ENCODE measurements at places on chromosomes 4 and X.

DNA sequence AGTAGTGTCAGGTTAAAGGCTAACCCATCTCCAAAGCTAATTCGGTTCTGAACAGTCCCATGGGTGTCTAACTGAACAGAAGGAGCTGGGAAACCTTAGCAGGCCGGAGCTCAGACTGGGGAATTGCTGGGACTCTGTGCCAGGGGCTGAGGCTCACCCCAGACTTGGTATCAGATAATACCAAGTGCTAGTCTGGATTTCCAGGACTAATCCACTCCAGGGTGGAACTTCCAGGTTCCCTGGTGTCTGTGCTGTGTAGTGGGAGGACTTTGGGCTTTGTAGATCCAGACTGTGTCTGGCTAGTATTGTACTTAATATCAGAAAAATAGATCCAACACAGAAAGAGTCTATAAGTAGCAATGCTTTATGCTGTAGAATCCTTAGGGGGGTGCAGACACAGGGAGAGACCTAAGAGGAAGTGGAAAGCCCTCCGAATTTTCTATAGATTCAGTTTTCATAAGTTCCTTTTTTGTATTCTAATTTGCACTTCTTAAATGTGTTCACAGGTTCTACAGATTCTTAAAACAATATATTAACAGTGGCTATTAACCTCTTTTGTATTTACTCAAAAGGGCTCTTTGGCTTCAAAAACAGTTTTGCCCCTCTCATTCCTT, 4.1 kb downstream of the ZNF827 start:
- DNase-seq = no peak

DNA sequence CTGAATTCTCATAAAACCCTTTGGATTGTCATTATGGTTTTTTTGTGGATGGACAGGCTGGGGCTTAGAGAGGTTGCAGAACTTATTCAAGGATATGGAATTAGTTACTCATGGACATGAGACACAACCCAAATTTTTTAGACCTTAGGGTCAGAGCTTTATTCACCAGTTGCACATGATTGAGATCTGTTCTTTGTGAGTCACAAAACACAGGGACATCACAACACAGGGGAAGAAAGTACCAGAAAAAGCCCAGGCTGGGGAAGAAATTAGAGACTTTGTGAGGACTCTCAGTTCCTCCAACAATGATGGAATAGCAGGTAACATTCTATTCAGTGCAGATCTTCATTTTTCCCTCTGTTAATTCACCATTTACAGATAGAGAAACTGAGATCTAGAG, 602.4 kb upstream of the CPEB2 start:
- no peak for DNase-seq

DNA sequence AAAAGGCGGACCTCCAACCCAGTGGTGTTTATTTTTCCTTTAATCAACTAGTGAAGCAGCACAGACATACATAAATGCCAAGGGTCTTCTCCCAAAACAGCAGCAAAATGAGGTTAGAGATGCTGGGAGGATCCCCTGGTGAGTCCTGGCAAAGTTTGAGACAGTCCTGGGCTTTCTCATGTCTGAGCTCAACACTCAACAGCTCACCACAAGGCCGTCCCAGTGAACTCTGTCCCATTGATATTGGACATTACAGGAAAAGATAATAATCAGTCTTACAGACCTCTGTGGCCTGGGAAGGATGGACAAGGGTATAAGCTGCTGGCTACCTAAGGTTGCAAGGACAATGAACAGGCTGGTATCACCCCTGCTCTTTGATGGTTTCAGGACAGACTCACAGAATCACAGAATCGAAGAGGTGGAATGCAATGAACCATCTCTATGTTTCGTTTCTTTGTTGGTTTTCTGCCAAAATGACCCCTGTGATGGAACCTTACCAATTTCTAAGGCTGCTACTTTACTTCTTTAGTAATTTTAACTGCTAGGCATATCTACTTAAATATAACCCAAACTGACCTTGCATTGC, 551.8 kb downstream of the RAB28 start:
- no peak for DNase-seq

DNA sequence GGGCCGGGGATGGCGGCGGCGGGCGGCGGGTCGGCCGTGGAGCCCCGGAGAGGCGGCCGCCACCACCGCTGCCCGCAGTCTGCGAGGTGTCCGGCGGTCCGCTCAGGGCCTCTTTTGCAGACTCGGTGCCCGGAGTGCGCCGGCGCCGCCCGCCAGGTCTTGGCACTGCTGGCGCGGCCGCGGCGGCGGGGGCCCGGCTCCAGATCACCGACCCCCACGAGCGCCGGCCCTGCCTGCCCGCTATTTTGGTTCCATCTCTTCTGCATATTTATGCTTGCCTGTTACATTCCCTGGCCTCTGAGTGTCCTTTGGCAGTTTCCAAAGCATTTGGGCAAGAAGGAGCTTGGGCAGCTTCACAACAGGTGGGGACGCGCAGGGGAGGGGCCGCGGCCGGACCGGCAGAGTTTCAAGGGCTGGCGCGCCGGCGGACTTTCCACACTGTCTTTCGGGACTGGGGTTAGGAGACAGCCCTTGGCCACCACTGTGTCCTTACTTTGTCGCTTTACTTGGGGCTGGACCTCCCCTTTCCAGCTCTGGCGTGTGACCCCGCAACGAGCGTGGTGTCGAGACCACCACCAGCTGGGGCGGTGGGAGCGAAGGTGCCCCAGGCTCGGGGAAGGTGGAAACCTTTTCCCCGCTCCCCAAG, 668 bp upstream of the TAPT1 start:
- peak; percentile 48 for DNase-seq

- DNase-seq = no peak
Observed at GRCh38 chr4:91914176-91914804, 389.5 kb upstream of the GRID2 start.

- no peak for DNase-seq
Observed at GRCh38 chrX:45778616-45779015, 577.9 kb upstream of the DIPK2B start.

GRCh38 chr4:3291969-3292570, 751 bp upstream of the RGS12 start:
- DNase-seq = peak; percentile 53

DNA sequence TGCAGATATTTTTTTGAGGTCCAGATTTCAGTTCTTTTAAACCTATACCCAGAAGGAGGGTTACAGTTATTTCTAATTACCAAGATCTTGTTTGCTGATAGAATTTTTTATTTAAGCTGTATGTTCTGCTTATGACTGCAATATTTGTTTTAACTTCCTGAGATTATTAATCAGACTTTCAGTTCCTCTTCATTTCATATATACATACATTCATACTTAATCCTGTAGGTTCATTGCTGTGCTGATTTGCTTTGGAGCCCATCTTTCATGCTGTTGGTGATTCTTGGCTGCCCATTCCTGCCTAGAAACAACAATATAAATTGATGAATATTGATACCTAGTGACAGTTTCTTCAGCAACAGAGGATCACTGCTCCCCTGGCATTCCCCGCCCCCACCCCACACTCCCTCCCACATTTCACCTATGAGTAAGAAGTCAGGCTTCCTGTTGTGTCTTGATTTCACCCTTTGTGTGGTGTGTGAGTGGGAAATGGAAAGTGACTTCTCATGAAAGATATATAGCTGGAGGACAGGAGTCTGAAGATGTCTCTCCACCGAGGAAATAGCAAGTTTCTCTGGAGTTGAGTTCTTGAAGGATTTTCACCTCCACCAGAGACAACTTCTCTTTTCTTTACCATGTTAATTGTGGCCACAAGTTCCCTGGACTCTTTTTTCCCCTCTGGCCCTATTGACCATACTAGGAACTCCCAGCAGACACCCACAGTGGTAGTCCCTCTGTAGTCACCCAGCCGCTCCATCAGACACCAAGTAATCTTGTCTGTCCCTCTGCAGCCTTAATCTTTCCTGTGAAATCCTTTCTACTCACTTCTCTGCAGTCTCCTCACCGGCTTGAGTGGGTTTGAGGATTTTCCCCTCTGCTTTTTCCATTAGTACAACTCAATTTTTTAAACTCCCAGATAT, 118.4 kb downstream of the ASB9 start:
- DNase-seq = no peak

DNA sequence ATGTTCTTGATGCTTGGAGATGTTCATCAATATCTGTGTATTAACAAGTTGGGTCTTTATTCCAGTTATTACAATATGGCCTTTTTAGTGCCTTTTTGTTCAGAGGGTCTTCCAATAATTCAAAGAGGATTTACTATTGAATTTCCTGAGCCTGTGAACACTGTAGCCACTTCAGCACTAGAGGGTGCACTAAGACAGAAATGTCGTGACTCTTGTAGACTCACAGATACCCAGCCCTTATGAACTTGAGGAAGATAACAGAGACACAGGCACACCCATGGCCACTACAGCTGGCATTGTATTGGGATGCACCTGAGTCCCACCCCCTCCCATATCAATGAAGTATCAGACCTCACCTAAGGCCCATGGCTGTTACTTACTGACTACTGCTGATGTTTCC, 54.4 kb upstream of the ACTRT1 start:
- peak; percentile 45 for DNase-seq

GRCh38 chr4:116229420-116229819, 856.0 kb downstream of the TRAM1L1 start:
- no peak for DNase-seq

DNA sequence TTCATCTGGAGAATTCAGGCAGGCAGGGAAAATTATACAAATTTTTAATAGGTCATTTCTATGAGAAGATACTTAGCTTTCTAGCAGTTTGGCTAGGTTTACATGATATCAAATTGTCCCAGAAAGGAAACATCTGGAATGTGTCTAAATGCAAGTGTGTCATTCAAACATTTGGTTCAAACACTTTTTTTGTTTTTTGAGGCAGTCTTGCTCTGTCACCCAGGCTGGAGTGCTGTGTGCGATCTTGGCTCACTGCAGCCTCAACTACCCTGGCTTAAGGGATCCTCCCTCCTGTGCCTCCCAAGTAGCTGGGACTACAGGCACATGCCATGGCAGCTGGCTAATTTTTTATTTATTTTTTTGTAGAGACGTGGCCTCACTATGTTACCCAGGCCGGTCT, 31.6 kb downstream of the SPARCL1 start:
- no peak for DNase-seq

DNA sequence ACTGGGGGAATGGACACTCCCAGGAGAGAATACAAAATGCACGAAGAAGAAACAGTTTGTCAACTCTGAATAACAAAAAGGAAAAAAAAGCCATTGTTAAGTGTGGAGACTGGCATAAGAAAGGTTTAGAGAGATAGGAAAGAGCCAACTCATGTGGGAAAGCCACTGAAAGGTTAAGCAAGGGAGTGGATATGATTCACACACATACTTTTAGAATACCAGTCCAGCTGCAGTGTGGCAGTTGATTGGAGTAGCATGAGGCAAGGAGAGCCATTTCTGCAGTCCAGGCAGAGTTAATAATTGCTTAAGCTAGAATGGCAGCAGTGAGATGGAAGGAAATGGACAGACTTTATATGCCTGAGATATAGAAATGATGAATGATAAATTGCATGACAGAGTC, 36.9 kb upstream of the ADAD1 start:
- DNase-seq = no peak

DNA sequence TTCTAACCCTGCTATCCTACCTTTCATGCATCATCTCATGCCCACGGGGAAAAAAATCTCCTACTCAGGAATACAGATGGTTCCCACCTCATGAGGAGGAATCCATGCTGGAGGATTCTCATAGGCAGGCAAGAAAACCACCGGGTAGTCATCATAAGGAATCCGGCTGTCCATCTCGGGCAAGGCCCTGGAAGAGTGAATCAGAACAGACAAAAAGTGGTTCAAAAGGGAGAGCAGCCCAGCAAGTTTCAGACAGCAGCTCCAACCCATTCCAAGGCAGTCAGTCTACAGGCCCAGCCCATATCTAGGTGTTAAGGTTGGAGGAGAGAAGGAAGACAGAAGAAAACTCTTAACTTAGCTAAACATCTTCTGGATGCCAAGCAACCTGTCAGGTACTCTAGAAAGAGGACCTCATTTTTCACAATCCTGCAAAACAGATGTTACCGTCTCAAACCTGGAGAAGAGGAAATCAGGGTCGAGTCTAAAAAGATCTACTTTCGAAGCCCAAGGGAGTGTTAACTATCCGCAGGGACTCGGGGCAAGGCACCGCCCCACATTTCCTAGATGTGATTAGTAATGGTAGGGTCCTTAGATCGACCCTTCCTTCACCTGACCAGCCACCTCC, 447 bp downstream of the PDZD11 start:
- DNase-seq = no peak

GRCh38 chr4:161314371-161314770, 849.4 kb downstream of the FSTL5 start:
- DNase-seq = no peak

DNA sequence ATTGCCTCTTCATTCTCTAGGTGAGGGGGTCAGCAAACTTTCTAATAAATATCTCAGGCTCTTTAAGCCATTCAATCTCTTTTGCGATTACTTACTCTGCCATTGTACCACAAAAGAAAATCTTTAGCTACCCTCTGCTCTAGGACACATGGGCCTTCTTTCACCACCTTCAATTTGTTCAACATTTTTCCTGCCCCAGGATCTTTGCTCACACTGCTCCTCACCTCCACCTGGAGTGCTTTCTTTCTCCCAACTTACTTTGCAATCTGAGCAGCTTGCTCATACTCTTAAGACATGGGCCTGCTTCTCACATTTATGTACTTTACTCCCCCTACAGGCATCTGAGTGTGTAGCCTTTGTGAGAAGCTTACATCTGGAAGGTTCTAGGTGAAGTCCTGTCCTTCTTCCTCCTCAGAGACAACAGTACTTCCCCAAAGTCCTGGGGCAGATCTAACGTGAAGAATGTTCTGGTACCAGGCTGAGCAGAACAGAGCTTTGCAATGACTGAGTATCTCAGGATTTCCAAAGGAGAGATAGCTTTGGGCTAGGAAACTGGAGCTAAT, 55.0 kb upstream of the PRDM5 start:
- peak; percentile 47 for DNase-seq

DNA sequence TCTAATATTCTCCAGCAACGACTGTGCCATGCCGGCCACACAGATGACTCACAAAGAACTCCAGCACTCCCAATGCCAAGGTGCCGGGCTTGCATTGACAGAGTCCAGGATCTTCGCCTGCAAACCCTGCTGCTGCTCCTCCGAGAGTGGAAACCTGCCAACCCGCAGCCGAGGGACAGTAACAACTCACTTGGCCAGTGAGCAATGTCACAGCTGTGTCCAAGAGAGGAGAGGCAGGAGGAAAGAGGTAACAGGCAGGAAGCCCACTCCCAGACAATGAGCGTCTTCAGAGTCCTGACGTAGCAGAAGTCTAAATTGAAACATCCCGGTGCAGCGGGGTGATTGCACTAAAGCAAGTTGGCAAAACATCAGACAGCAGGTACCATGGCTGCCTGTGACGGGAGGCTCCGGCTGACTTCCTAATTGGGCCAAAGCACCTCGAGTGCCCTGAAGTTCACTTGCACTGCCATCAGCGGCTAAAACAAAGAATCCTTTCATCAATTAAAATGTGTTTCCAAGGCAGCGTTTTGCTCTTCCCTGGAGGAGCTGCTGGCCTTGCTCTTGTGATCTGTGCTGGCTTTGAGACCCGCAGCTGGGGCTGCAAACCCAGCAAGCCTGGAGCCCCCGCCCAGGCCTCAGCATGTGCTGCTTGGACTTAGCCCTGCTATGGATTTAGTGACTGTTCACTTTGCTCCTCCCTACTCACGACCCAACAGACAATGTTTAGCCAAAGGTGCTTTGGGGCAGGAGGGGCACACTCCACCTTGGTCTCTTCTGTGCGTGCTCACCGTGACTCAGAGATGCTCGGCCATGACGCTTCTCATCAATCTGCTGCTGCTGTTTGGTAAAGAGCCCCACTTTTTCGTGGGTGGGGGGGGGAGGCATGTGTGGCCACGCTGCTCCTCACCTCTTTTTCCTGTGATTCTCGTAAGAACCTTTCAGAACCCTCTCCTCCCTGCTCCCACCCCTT, 36.5 kb downstream of the DCTD start:
- DNase-seq = no peak
